ENCODE measurements at places on chromosomes 16 and 17.
A peak's percentile ranks its signal among the peaks of the same experiment; 100 is the strongest.

DNA sequence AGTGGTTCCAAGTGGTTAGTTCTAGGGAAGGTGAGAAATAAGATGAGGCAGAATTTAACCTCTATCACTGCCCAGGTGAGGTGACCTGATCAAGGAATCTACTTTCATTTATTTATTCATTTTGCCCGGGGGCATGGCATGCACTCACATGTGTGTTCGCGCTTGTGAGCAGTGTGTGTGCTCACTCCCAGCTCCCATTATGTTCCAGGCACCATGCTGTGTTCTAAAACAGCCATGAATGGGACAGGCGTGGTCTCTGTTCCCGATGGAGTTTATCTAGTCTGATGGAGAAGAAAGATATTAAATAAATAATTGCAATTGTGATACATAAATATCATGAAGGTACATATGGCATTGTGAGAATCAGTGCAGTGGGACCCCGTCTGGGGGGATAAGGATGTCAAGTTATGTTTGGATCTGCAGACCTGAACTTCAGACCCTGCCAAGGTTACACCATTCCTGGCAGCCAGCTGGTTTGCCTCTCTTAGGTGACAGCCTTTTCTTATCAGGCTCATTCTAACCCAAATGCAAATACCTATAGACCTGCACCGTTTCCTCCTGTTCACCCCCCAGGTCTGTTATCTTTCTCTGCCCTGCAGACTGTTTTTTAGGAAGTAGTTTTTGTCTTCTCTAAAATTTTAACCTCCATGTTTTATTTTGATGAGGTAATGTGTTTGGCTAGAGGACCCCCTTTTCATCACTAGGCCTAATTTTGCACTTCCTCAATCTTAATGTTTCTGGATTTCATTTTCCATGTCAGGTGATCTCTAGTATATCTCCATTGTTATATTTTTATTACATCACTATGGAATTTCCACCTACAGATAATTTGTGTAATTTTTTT lies 11.8 kb downstream of the CYB5B start:
- no peak for DNase-seq

DNA sequence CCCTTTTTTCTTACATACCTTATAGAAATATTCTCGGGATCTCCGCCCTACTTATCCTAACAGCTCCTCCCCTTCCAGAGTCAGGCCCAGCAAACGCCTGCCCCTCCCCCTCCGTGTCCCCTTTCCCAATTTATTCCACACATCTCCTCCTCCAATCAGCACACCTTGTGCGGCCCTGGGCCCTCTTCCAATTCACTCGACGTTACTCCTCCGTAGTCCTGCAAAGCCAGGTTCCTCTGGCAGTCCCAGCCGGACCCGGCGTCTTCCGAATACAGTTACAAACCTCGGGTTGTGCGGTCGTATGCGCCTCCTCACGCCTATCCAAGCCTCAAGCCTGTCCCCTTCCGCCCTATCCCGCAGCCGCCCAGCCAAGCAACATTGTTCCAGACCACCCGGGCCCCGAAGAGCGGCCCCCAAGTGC lies 677 bp downstream of the CBX1 start:
- DNase-seq: peak; percentile 73

DNA sequence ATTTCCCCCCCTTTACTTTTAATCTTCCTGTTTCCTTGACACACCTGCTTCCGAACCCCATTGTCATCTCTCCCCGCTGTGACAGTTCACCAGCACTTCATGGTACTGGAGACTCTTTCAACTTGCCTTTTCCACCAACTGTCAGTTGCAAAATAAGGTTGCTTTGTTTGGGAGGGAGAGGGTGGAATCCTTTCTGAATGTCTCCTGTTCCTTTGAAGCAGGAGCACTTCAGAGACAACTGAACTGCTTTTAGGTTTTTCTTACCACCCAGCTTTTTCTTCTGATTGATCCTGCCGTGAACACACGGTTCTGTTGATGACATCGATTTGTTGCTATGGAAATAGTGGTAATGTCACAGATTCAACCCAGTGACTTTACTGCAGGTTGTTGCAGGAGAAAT lies 42.0 kb downstream of the RPA1 start:
- DNase-seq: no peak

DNA sequence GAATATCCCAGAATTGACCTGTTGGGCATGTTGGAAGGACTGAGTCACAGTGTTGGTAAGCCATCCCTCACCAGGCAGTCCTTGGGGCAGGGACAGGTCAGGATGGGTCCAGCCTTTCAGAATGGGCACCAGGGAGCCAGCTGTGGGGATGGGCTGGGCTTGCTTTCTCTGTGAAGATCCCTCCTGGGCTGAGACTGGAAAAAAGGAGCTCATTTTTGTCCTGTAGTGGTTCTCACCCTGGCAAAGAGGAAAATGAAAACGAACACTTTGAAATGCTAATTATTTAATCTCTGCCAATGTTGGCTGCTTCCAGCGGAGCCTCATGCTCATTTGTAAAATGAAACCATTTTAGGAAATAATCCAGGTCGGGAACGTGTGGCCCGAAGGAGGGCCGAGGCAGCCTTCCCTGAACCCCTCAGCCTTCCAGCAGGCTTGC lies 237.5 kb upstream of the SALL1 start:
- DNase-seq: no peak

DNA sequence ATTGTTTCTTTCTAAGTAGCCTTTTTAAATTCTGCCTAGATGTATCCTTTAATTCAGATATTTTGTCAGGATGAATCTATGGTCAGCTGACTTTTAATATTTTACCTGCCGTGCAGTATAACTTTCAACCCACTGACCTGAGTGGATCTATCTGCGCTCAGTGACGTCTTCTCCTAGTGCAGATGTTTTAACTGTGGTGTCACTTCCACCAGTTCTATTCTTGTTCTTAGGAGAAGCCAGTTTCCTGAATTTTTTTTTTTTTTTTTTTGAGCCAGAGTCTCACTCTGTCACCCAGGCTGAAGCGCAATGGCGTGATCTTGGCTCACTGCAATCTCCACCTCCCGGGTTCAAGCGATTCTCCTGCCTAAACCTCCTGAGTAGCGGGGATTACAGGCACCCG lies 5.0 kb upstream of the TM4SF5 start:
- no peak for DNase-seq

GRCh38 chr16:30605158-30605557 lies 5.0 kb downstream of the ZNF689 start:
- no peak for DNase-seq

- DNase-seq: no peak
Measured at GRCh38 chr17:6464446-6465041, 20.3 kb downstream of the PIMREG start.

GRCh38 chr16:58842156-58842555 lies 108.0 kb upstream of the GOT2 start:
- DNase-seq: no peak

DNA sequence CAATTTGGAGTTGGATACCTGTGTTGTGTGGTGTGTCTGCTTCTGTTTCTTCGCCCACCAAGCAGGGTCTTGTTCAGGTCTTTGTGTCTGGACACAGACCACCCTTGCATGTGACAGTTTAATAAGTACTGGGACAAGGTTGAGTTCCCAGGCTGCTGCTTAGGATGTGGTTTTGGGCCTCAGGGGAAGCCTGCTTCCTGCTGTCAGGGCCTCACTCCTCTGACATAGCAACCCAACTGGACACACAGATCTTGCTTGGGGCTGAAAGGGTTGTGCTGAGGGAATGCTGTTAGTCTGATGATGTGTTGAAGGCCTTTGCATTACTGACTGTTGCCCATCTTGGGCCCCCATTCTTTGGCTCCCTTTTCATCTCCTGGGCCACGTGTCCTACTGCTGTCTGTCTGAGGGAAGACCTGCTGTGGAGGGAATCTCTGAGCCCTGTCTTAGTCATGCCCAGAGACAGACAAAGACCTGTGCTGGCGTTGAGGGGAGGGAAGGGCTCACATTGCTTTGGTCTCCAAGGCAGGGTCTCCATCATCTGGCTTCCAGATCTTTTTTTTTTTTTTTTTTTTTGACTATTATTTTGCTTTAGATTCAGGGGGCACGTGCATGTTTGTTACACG lies 4.7 kb upstream of the TGFB1I1 start:
- no peak for DNase-seq

GRCh38 chr16:21994856-21995465 lies 6.0 kb downstream of the PDZD9 start:
- no peak for DNase-seq

GRCh38 chr17:31593806-31594205 lies 202.3 kb downstream of the RAB11FIP4 start:
- DNase-seq: no peak

DNA sequence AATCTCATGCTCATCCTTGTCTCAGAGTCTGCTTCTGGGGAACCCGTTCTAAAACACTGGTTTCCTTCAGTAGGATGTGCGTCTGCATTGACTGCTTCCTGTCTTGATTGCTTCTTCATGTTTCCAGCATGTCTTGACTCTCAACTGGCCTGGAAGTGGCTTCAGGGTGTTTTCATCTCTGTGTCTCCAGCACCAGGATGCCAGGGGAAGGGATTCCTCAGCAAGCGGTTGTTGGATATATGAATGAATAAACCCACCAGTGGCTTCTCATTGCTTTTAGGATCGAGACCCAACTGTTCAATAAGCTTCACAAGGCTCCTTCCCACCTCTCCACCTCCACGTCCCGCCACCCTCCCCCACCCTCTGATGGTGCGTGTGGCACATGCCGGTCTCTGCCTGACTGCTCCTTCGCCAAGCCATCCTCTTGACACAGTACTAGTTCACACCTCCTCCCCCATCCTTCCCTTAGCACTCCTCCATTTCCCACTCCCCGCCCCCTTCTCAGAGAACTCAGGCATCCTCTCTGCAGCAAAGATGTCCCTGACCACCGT lies 14.1 kb upstream of the TNS4 start:
- no peak for DNase-seq

GRCh38 chr16:58366247-58367031 lies 25.8 kb upstream of the GINS3 start:
- DNase-seq: no peak

- DNase-seq: no peak
Measured at GRCh38 chr16:79717333-79718137, 117.0 kb upstream of the MAF start.

DNA sequence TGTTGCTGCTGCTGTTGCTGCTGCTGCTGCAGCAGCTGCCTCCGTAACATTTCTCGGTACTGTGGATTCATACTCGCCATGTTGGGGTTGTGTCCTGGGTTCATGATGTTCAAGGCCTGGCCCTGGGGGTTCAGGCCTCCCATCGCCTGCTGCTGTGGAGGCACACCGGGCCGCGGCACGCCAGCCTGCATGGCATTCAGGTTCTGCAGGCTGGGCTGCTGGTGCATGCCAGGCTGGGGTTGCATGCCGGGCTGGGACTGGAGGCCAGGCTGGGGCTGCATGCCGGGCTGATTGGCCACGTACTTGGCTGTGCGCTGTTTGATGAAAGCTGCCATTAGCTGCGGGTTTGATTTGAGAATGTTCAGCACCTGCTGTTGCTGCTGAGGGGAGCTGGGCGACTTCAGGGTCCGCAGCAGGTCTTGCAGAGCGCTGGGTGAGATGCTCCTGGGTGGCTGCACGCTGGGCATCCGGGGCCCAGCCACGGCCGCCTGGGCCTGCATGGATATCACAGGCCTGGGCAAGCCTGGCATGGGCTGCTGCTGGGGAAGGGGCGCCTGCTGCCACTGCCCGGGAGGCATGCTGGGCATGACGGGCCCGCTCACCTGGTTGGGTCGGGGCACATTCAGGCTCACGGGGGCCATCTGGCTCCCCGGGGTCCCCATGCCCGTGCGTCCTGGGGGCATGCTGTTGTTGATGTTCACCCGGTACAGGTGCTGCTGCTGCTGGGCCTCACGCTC lies 11.3 kb upstream of the TRAP1 start:
- DNase-seq: no peak

DNA sequence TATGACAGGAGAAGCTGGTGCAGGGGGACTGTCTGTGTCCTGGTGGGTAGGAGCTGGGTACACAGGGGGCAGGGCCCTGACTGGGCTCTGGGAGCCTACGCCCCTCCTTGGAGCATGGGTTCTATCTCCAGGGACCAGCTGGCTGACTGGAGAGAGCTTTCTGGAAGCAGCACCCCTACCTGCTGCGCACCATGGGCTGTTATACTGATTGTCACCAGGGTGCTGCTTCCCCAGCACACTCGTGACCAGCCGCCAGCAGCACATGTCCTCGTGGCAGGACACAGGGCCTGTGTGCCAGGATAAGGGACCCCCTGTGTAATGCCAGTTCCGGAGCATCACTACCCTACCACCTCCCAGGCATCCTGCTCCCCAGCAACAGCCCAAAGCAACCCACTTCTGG lies 106.0 kb downstream of the AMFR start:
- no peak for DNase-seq

DNA sequence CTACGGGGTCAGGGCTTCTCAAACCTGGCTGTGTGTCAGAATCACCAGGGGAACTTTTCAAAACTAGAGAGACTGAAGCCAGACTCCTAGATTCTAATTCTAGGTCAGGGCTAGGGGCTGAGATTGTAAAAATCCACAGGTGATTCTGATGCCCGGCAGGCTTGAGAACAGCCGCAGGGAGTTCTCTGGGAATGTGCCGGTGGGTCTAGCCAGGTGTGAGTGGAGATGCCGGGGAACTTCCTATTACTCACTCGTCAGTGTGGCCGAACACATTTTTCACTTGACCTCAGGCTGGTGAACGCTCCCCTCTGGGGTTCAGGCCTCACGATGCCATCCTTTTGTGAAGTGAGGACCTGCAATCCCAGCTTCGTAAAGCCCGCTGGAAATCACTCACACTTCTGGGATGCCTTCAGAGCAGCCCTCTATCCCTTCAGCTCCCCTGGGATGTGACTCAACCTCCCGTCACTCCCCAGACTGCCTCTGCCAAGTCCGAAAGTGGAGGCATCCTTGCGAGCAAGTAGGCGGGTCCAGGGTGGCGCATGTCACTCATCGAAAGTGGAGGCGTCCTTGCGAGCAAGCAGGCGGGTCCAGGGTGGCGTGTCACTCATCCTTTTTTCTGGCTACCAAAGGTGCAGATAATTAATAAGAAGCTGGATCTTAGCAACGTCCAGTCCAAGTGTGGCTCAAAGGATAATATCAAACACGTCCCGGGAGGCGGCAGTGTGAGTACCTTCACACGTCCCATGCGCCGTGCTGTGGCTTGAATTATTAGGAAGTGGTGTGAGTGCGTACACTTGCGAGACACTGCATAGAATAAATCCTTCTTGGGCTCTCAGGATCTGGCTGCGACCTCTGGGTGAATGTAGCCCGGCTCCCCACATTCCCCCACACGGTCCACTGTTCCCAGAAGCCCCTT lies 10.9 kb downstream of the STH start:
- no peak for DNase-seq

- DNase-seq: no peak
Measured at GRCh38 chr17:82598256-82599119, 49.8 kb downstream of the WDR45B start.

DNA sequence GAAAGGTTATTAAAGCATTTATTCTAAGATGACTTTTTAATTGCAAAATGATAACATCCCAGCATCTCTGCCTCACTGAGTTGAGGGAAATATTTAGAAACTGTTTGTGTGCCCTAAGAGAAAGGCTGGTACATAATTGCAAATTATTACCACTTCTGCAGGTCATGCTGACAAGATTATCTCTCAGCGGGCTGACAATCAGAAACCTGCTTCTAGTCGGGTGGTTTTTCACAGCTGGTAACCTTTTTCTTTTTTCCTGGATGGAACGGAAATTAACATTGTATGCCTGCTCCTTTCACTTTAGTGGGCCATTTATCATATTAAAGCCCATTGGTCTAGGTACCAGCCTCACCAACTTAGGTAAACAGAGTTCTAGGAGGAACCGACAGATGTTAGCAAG lies 17.0 kb upstream of the NUDT7 start:
- DNase-seq: no peak
